ENCODE measurements at places on chromosomes 12 and 14.

- peak; percentile 54 for DNase-seq
Measured at GRCh38 chr14:93967637-93968250, 8.6 kb downstream of the ASB2 start.

DNA sequence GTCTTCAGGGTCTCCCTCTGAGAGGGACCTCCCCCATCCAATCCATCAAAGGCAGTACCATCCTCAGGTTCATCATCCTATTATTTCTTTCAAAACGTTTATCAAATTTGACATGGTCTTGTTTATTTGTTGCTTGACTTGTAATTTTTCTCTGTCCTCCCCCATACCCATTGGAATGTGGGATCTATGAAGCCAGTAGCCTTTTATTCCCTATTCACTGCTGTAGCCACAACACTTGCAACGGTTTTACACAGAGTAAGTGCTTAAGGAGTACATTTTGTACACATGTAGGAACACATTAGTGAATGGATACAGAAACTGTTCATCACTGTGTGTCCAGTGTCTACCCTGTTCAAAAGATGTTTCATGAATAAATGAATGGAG lies 41.5 kb downstream of the IGF1 start:
- no peak for DNase-seq

DNA sequence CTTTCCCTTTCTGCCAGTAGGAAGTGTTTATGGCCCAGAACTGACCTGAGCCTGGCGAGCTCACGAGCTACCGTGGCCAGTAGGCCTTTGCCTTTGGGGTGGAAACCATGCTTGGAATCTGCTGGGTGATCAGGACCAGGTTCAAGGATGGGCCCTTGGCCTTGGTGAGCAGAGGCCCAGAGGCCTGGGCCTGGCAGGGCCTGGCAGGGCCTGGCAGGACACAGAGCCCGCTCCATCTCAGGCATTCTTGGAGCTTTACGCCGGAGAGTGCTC lies 184.8 kb upstream of the RTL1 start:
- DNase-seq, result no peak

DNA sequence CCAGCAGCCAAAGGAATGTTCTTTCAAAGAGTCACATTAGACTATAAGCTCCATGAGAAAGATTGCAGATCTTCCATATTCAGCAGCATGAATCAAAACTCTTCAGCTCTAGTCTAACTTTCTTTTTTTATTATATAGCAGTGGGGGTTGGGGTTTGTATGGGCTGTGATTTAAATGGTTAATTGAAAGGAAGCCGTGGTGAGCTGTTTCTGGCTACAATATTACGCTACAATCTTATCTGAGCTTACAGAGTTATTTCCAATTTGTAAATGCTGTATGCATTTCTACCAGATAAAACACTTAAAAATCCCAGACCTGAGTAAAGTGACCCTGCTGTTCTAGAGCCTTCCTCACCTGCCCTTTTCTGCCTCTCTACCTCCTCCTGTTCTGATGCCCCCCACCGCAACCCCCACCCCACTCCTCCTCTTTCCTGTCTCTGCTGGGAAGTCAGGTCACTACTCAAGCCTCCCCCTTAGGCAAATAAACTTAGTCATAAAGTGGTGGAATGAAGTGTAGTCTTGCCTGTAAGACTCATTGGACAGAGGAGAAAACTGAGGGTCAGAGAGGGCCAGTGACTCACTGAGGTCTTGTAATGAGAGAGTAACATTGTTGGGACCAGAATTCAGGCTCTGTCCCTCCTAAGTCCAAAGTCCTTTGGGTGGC lies 1089.5 kb downstream of the BCL11B start:
- no peak for DNase-seq

GRCh38 chr12:121806009-121806545 lies 2.3 kb downstream of the SETD1B start:
- DNase-seq, result peak; percentile 75

DNA sequence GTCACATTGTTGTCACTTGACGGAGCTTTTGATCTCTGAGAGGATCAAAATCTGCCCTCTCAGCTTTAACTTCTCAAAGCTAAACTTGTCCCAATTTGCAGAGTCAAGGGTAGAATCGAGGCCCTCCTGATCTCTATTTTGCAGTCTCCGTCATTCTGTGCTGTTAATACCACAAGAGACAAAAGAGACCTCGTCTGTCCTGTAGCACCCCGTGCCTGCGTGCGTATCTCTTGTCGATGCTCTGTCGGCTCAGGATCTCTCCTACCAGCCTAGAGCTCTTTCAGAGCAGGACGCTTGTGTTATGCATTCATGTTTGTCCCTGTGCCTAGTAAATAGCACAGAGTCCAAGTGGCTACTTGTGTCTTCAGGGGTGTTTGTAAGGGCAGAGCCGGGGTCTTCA lies 5.1 kb downstream of the EVL start:
- DNase-seq, result peak; percentile 27

DNA sequence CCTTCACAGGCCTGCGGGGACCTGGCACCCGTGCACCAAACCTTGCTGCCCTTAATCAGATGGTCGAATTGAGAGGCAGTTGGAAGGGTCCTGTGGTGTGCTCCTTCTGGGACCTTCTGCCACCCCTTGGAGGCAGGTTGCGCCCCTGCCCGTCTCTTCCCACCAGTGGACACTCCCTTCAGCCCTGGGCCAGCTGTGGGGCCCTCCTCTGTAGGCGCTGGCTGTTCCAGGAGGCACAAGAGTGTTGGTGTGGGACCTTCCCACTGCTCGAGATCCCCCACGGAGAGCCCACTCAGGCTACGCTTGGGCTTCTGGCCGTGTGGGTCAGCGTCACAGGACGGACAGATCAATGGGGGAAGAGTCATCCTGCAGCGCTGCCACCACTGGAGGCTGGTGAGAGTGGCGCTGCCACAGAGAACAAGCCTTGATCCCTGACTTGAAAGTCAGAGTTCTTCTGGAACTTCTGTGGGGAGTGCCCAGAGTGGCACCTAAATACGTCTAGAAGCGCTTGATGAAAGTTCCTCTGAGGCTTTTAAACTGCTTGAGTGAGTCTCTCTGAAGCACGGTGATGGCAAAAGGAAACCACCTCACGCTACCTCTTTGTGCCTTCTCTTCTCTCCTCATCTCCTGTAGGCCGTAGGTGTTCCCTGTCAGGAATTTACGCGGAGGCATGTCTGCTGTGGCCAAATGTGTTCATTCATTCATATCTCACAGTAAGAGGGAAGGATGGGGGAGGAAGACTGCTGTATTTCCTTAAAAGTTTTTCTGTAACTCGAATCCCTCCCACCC lies 48.3 kb downstream of the TRAF3 start:
- DNase-seq, result no peak

DNA sequence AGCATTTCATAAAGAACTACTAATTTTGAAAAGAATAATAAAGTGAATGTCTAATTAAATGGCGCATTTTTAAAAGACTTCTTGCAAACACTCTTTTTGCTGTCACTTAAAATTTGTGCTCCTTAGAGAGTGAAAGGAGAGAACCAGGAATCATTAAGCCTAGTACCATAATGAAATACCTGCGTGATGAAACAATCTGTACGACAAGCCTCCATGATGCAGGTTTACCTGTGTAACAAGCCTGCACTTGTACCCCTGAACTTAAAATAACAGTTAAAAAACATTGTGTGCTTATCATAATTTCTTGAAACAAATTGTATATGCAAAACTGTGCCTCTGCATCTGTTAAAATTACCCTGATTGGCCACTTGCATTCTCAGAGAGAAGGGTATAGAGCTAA lies 108.1 kb downstream of the MGAT4C start:
- DNase-seq, result no peak

DNA sequence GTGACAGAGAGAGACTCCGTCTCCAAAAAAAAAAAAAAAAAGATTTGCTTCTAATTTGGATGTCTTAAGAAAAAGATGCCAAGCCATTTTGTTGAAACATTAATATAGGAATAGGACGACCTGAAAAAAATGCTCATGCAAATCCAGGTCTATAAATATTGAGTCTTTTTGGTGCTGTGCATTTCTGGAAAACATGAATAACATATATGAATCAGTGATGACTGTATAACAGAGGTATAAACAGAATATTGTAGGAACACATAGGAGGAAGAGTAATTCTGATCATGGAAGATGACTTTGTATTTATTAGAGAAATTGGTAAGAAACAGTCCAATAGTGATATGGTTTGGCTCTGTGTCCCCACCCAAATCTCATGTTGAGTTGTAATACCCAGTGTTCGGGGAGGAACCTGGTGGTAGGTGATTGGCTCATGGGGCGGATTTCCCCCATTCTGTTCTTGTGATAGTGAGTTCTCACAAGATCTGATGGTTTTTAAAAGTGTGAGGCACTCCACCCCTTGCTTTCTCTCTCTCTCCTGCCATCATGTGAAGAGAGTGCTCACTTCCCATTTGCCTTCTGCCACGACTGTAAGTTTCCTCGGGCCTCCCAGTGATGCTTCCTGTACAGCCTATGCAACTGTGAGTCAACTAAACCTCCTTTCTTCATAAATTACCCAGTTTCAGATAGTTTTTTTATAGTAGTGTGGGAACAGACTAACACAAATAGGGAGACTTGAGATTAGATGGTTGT lies 3.0 kb upstream of the SRSF5 start:
- DNase-seq, result peak; percentile 29

- DNase-seq, result no peak
Measured at GRCh38 chr14:29709490-29709889, 218.2 kb downstream of the PRKD1 start.

DNA sequence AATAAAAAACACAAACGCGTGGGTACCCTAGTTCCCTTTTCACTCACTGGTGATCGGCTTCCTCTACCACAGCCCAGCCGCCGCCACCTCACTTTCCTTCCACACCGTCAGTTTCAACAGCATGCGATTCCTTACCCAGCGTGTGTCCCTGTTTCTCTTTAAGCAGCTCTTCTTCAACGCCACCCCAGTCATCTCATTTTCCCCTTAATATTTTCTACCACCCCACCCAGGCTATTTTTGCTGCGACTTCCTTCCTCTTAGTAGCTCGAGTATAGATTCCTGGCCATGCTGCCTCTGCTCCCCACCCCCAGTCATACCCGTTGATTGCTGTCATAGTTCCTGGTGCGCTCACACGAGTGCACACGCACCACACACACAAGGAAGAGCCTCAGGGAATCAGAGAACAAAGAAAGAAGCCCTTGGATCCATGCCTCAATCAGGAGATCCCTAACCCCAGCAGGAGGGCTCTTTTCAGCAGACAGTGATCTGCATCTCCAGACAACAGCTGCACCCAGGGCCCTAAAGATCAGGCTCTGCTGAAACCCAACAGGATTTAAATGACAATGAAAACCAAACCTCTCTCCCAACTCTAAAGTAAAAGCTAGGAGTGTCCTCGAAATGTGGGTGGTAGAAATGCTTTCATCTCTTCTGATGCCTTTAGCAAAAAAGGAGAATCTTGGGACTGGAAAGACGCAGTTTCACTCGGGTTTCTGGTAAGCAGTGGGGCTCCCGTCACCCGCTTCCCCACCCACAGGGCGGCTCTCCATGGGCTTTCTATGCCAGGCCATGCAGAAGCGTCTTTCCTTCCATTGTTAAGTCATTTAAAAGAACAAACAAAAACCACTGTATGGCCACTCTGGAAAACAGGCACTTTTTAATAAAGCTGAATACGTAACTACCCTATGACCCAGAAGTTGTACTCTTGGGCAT lies 23.8 kb downstream of the VPS37B start:
- peak; percentile 54 for DNase-seq

DNA sequence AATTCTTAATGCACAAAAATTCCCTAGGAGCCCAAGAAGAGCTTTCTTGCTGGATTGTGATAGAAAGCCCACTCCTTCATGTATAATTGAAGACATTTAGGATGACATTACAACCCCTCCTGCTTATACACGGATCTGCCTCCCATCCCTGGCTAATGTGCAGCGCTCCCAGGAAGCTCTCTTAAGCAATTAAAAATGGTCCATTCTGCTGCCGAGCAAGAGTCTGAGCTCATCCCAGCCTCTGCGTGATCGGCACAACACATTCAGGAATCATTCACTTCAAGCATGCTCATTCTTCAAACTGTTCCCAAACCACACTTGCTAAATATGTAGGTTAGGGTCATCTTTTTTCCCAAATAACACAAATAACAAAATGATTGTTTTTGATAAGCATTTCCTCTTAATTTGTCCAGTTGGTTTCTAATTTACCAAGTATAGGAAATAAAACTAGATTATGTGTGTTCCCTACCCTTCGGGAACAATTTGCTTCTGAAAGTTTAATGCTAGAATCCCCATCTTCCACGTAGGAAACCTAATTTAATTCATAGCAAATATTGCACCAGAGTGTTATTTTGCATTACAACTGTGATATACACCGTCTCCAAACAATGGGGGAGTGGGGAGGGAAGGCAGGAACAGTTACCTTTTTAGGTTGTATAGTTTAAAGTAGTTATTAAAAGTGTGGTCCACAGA lies 17.3 kb upstream of the TMEM233 start:
- no peak for DNase-seq

- no peak for DNase-seq
Measured at GRCh38 chr12:79597910-79598309, 92.9 kb downstream of the PAWR start.

DNA sequence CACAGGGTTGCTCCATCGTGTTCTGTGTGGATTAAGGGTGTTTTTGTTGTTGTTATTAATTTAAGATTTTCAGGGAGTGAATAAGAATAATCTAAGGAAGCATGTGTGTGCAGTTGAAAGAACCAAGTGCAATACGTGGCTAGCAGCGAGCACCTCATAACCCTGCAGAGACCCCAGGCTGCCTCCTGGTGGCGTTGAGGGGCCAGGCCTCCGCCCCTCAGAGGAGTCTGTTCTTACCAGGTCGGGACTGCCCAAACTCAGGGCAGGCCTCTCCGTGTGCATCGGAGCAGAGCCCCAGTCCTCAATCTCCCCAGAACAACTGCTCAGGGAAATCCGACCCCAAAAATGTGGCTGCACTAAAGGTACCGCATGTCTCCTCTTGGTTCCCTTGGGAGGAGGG lies 36.8 kb downstream of the IL31 start:
- DNase-seq, result no peak

- no peak for DNase-seq
Measured at GRCh38 chr12:124321556-124322270, 26.8 kb downstream of the RFLNA start.

Measured in CD4-positive, alpha-beta T cell treated with Interferon gamma for 1 hour (primary cell).